ENCODE measurements at places on chromosomes 1 and 21.
A peak's percentile ranks its signal among the peaks of the same experiment; 100 is the strongest.

DNA sequence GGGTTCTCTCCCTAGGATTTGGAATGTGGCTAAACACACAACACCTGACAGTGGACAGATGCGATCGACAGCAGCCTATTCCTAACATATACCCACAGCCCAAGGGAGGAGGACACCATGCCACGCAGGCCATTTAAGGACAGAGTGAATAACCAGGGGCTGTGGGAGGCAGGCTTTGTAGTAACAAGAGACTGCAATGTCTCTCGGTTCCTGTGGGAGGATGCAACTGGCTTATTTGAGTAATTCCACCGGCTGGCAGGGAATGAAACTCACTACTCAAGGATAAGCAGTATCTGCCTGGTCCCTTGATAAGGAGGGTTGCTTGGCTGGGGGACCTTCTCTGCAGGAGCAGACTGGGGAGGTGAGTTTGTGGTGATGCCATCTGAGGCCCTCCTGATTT lies 109.6 kb downstream of the PCP4 start:
- no peak for DNase-seq

GRCh38 chr1:33682371-33682770 lies 181.5 kb upstream of the HMGB4 start:
- no peak for DNase-seq

DNA sequence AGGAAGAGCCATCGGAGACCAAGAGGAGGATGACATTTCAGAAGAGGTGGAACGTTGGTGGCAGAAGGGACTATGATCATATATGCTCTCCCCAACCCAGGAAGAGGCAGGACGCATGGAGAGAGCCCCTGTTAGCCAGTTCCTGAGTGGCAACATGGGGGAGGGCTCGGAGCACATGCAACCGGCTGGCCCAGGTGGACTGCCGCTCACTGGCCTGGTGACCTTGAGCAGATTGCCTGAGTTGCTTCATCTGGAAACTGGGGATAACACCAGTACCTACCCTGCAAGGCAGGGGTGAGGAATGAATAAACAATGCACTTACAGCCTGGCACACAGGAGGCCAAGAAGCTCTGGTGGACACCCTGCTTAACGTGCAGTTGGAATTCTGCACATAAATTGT lies 29.0 kb downstream of the SYT6 start:
- DNase-seq = no peak

- DNase-seq = no peak
Observed at GRCh38 chr21:42132183-42132582, 61.1 kb downstream of the UMODL1 start.

DNA sequence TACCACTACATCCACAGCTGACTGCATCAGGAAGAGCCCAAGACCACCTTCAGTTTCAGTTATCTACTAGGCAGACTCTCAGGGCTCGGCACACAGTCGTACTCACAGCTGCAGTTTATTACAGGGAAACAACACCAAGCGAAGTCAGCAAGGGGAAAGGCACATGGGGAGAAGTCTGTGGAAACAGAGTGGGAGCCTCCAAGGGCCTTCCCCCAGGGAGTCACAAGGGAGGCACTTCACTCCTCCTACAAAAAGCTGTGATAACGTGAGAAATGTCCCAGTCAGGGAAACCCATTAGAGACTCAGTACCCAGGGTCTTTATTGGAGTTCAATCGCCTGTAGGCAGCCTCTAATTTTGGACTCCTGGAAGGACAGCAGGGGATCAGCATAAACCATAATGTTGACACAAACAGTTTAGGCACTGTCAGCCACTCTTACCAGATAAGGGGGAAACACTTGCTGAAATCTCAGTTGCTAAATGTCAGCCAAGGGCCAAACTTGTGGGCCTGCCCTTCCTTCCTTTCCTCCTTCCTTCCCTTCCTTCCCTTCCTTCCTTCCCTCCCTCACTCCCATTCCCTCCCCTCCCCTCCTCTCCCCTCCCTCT lies 444.0 kb downstream of the SMYD3 start:
- DNase-seq = no peak

- DNase-seq = no peak
Observed at GRCh38 chr1:31410871-31411270, 2.1 kb upstream of the SERINC2 start.

DNA sequence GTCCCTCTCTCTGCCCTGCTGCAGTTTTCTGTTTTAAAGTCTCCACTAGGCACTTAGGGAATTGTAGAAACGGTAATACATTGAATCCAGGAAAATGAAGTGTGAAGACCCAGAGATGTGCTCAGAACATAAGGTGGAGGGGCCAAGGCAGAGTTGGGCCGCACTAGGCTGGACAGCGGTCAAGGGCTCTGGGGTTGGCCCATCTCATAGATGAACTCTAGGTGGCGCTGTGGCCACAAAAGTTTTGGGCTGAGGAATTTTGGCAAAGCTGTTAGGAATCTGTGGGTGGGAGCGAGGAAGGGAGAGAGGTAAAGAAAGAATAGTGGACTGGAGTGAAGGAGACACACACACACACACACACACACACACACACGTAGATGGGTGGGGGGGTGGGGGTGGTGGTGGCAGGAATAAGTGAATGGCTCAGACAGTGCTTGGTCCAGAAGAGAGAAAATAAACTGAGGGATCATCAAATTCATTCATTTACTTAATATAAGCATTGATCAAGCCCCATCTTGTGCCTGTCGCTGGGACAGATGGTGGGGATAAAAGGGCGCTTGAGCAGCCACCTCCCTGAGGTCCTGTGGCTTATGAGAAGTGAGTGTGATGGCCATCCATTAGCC lies 258.5 kb downstream of the TRABD2B start:
- peak; percentile 47 for DNase-seq

GRCh38 chr1:16174886-16175598 lies 19.2 kb upstream of the EPHA2 start:
- no peak for DNase-seq

- DNase-seq = peak; percentile 93
Observed at GRCh38 chr1:153532181-153532580, 3.6 kb downstream of the S100A6 start.

DNA sequence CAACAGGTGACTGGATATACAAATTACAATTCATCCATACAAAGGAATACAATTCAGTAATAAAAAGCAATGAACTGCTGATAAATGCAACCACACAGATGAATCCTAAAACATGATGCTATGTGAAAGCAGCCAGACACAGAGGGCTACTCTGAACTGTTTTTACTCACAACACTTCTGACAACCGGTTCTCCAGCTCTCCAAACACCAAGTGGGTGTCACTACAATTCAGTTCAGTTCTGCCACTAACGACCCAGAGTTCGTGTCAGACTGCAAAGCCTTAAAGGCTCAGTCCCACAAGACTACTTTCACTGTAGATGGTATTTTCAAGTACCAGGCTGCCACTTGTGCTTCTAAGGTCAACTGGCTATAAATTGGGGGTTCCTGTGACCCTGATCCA lies 119.4 kb downstream of the SLC16A1 start:
- no peak for DNase-seq

DNA sequence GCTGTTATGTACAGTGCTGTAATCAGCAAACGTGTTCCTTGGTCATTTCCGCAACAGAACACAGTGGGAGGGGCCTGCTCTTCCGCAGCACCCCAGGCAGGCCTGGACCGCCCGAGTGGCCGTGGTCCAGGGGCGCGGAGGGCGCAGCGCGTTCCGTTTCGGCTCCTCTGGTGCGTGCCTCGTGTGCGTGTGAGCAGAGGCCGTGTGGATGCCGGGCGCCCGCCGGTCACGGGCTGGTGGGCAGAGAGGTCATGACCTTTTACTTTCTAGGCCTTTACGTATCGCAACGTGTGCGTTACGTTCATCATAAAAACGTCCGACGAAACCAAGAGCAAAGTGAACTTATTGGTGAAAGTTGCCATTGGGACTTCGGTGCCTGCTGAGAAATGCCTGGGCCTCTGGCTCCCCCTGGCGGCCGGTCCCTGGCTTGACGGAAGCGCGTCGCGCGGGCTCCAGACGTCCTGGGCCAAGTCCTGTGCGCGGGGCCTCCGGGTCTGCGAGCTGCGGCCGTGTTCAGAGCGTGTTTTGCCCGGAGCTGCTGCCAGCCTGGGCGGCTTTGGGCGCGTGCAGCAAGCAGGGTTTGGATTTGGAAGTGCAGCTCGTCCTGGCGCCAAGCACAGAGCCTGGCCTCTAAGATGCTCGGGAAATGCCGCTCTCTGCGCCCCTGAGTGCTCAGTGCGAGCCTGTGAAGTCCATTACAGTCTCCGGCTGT lies 34.4 kb downstream of the COL18A1 start:
- DNase-seq = peak; percentile 92
